ENCODE measurements at places on chromosomes 3 and 15. TPM values are rescaled to one million over a fixed set of nuclear protein-coding genes. Genes with fewer than 3 reads are reported as not detected.
A peak's percentile ranks its signal among the peaks of the same experiment; 100 is the strongest.

DNAH1 gene
- total RNA-seq, result 1.2 TPM

KLHDC8B gene
- 32.9 TPM for total RNA-seq

GOLGA8A gene
- total RNA-seq, result 86.3 TPM

TRIM42 gene
- total RNA-seq, result not detected

DNA sequence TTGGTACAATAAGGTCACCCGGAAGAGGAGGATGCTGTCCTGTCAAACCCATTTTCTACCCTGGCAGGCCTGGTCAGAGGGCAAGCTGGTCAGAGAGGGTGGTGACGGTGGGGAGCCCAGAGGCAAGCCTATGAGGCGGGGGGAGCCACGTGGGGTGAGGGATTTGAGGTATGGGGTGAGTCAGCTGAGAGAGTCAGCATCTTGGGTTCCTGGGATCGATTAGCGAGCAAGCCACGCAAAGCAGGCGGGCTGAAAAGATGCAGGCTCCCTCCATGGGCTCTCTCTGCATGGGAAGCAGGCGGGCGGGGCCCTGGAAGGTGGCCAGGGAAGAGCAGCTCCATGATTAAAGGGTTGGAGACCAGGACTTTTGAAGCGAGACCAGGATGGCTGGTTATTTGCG lies 48.1 kb downstream of the MAGEF1 start:
- no peaks in the 10 kb centered on the region for H3K36me3 ChIP-seq
- H3K27me3 ChIP-seq, result peaks cover 50% of the 10 kb centered on the region
- DNase-seq, result no peak
- H3K4me3 ChIP-seq, result no peak overlapping the region
- H3K4me1 ChIP-seq, result peaks cover 5% of the 10 kb centered on the region
- no peak overlapping the region for H3K27ac ChIP-seq

DNA sequence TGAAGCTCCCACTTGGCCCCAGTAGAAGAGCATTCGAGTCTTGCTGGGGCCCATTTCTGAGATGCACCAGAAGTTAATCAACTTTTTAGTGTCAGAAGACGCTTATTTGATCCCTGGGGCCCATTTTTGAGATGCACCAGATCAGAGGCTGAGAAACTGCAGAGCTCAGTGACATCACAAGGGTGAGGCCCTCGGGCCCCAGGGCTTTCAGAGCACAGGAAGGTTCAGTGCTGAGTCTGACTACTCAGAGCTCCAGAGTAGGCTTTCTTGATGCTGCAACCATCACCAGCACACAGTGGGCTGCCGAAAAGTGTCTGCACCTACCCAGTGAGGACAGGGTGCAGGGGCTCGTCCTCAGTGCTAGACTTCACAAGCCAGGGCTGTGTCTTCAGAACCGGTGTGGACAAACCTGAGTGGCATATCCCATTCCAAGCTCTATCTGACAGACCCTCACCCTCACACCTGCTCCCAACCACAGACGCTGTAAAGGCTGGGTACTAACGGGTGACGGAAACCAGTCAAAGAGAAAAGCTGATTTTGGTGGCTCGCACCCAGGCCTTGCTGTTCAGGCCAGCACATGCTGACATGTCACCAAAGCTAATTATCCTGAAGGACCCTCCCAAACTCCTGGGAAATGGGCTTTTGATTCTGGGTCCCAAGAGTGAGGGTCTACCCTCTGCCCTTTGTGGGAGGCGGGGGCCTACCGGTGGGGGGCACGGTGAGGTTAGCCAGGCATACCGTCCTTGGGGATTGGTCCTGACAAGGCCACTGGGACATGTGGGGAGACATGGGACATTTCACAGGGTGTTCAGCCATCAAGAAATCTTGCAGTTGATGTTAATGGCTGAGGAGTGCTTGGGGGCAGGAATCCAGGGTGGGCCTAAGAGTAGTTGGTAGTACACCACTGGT lies 83.0 kb downstream of the PDCD6IP start:
- H3K27ac ChIP-seq, result no peak overlapping the region
- no peaks in the 10 kb centered on the region for H3K36me3 ChIP-seq
- no peak for DNase-seq

DNA sequence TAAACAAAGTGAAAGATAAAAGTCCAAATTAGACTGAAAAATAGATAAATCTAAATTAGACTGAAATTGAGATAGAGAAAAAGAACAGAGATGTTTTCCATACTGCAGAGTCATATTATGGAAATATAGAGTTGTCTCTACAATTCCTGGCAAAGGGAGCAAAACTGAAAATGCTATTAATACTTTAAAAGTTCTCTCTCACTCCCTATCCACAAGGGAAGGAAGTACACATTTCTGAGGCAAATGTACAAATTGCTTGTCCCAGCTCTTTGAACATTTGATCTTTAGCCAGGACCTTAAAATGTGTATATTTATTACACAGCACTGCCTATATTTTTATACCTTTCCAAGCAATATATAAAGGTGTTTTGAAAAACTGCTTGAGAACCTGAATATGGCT lies 225.1 kb upstream of the SEMA6D start:
- H3K27me3 ChIP-seq, result no peaks in the 10 kb centered on the region
- no peaks in the 10 kb centered on the region for H3K36me3 ChIP-seq
- no peak overlapping the region for H3K27ac ChIP-seq
- no peak for DNase-seq
- H3K4me1 ChIP-seq, result no peaks in the 10 kb centered on the region

GRCh38 chr15:66704019-66704802 lies 2.2 kb downstream of the SMAD6 start:
- no peak overlapping the region for H3K4me3 ChIP-seq
- no peak overlapping the region for H3K27ac ChIP-seq
- no peak for DNase-seq
- H3K27me3 ChIP-seq, result no peaks in the 10 kb centered on the region
- peaks cover 9% of the 10 kb centered on the region for H3K36me3 ChIP-seq

DNA sequence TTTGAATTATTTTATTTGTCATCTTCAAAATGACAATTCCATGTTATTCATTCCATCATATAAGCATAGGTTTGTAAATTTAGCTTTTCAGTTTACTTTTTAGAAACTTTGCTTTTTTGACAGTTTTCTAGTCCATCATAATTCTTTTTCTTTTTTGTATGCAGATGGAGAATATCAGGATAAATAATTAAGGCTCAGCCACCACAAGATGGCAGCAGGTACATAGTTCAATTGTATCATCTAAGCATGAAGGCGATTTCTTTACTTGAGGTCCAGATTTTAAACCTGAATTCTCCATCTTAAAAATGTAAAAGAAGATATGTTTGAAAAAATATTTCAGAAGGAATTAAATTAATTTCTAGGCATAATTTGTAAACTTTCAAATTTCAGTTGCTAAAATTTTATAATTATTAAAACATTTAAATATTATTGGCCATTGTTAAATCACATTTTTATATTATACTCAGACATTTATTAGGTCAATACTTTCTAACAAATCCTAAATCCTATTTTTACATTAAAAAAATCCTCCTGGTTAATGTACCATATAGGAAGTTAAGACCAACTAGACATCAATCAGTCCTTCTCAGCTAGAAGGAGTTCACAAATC lies 15.1 kb downstream of the PLSCR5 start:
- H3K4me1 ChIP-seq, result no peaks in the 10 kb centered on the region
- no peaks in the 10 kb centered on the region for H3K36me3 ChIP-seq
- DNase-seq, result peak; percentile 13
- H3K27ac ChIP-seq, result no peak overlapping the region

GRCh38 chr15:85598718-85599398 lies 195.9 kb downstream of the KLHL25 start:
- no peak for DNase-seq
- no peaks in the 10 kb centered on the region for H3K36me3 ChIP-seq
- no peaks in the 10 kb centered on the region for H3K27me3 ChIP-seq
- H3K27ac ChIP-seq, result no peak overlapping the region
- H3K4me3 ChIP-seq, result no peak overlapping the region
- H3K4me1 ChIP-seq, result no peaks in the 10 kb centered on the region

DNA sequence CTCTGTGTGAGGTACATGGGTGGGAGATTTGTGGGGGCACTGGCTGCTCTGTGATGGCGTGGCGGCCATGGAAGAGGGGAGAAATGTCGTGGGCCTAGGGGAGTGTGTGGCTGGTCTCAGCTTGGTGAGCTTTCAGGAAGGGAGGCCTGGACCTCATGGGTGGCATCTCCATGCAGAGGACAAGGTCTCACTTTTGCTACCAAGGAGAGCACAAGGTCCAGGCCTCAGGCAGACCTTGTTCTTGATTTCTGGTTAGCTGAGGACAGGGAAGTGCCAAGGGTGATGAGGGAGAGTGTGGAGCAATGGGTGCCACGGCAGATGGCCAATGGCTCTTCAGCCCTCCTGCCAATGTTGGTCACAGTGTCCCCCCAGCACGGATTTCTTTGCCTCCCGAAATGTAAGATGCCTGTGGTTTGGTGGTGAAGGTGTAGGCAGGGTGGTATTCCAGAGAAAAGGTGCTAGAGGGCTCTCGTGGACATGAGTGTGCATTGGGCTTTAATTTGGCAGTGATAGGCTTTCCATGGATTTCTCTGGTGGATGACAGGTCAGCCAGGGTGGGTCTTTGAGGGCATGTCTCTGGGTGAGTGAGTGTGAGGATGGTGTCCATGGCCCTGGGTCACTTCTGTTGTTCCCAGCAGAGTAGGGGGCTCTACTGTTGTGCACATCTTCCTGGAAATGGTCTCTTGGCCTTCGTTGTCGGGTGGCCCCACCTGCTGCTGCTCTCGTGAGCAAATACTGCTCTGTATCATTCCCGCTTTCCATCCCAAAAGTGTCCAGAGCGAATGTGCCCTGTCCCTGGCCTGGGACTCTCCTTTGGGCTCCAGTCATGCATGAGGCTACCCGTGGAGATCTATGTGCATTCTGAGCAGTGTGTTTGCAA lies 108.0 kb downstream of the SNRPN start:
- H3K27me3 ChIP-seq, result no peaks in the 10 kb centered on the region
- no peaks in the 10 kb centered on the region for H3K4me1 ChIP-seq
- H3K27ac ChIP-seq, result no peak overlapping the region
- DNase-seq, result no peak
- H3K4me3 ChIP-seq, result no peak overlapping the region
- H3K36me3 ChIP-seq, result no peaks in the 10 kb centered on the region

DNA sequence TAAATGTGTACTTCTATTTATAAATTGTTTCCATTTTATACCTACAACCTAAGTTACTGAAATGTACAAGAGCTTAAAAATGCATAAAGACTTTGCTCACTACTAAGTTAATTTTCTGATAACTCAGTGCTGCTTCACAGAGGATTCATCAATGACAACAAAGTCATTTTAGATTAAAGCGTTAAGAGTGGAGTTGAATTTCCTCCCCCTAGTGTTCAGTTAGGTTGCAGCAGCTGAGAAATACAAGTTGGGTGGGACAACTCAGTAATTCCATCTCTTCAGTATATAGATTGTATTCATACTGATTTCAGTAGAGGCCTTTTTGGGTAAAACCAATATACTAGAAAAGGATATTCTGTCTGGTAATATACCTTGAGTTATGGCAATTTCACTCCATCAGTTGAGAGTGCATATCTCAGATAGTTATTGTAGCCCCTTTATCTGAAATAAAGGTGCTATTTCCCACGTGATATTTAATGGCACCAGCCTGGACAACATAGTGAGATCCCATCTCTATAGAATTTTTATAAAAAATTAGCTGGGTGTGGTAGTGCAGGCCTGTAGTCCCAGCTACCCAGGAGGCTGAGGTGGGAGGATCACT lies 6.9 kb upstream of the RPL35A start:
- DNase-seq, result peak; percentile 67
- H3K36me3 ChIP-seq, result no peaks in the 10 kb centered on the region
- no peak overlapping the region for H3K27ac ChIP-seq
- no peaks in the 10 kb centered on the region for H3K27me3 ChIP-seq
- 0 out of 2 replicates have a peak, but pooled peaks cover 2% of the 10 kb centered on the region for H3K4me1 ChIP-seq

- peaks cover 29% of the 10 kb centered on the region for H3K4me1 ChIP-seq
- no peaks in the 10 kb centered on the region for H3K36me3 ChIP-seq
- H3K27ac ChIP-seq, result no peak overlapping the region
- H3K4me3 ChIP-seq, result no peak overlapping the region
- H3K27me3 ChIP-seq, result peaks cover 65% of the 10 kb centered on the region
These were observed 210.1 kb downstream of the TBC1D2B start for GRCh38 chr15:77867266-77868047.

GRCh38 chr3:41237907-41238306 lies 38.6 kb downstream of the CTNNB1 start:
- no peak overlapping the region for H3K27ac ChIP-seq
- H3K27me3 ChIP-seq, result no peaks in the 10 kb centered on the region
- no peaks in the 10 kb centered on the region for H3K4me1 ChIP-seq
- H3K36me3 ChIP-seq, result peaks cover 83% of the 10 kb centered on the region

GRCh38 chr3:37174532-37175126 lies at the start of gene LRRFIP2:
Gene LRRFIP2 (minus strand): TSS chr3:37174582. CDS start chr3:37148983, 25,599 bp downstream.
- no peak for DNase-seq
- peak within 1 kb of the TSS; percentile 89 for H3K27ac ChIP-seq
- H3K4me3 ChIP-seq, result peak within 1 kb of the TSS; percentile 93
- H3K36me3 ChIP-seq, result peaks cover 33% of the 10 kb centered on the region

DNA sequence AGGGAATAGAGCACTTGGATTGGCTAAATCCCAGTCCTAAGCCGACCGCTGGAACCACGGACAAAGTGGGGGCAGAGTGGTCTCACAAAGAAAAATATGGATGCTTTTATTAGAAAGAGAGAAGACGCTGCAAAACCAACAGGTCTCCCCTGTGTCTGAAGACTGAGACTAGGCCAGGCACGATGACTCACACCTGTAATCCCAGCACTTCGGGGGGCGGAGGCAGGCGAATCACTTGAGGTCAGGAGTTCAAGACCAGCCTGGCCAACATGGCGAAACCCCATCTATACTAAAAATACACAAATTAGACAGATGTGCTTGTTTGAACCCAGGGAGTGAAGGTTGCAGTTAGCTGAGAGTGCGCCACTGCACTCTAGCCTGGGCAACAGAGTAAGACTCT lies 61.8 kb downstream of the ZDHHC19 start:
- H3K4me1 ChIP-seq, result peaks cover 24% of the 10 kb centered on the region
- no peaks in the 10 kb centered on the region for H3K27me3 ChIP-seq
- no peak overlapping the region for H3K27ac ChIP-seq
- DNase-seq, result no peak
- H3K36me3 ChIP-seq, result peaks cover 2% of the 10 kb centered on the region
- H3K4me3 ChIP-seq, result no peak overlapping the region

DNA sequence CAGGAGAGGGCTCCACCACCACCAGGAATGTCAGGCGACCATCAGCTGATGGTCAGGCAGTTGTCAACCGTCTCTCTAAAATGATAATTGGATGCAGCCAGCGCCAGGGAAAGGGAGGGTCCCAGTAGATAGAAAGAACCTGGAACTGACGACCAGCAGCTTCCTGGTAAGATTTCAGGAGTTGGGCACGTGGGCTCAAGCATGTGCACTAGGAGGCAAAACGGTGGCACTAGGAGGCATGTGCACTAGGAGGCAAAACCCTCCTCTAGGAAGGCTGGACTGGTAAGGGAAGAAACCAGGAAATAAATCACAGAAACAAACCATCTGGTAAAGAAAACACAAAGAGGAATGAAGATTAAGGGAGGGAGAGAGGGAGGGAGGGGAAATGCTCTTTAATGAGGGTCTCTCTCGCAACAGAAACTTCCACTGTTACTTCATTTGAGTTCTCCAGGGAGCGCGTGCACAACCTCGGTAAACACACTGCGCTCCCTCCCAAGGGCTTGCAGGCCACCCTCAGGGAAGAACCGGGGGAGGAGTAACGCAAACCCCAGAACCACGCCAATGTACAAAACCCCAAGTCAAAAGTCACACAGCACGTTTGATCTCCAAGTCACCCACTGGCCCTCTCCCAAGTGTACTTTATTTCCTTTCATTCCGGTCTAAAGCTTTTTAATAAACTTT lies 116.7 kb downstream of the XXYLT1 start:
- H3K36me3 ChIP-seq, result peaks cover 4% of the 10 kb centered on the region
- no peaks in the 10 kb centered on the region for H3K27me3 ChIP-seq
- H3K4me1 ChIP-seq, result peaks cover 45% of the 10 kb centered on the region
- H3K4me3 ChIP-seq, result no peak overlapping the region
- H3K27ac ChIP-seq, result peak overlapping the region; percentile 84
